ENCODE measurements at places on chromosomes 11 and 22.

GRCh38 chr11:47361419-47361818, 8.9 kb upstream of the MYBPC3 start:
- no peak for DNase-seq

GRCh38 chr11:66045177-66045639, 3.8 kb downstream of the GAL3ST3 start:
- peak; percentile 13 for DNase-seq

DNA sequence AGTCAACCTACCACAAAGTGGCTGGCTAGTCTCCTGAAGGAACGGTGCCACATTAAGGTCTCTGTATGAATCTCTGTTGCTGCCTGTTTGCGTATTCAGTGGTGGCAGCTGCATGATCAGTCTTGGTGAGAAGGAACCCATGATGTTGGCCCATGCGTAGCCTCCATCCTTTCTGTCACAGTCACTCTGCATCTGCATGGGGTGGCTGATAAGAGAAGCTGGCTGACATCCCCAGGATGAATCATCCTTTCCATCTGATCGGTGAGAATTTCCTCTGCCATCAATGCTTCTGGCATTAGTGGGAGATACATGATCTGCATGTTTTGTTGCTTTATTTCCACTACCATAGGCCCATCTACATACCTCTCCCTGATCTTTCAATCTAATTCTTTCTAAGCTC, 199.0 kb upstream of the NECTIN1 start:
- DNase-seq: no peak

- DNase-seq: peak; percentile 53
Measured at GRCh38 chr11:66543263-66544107, 2.4 kb downstream of the ZDHHC24 start.

GRCh38 chr11:45110562-45110961, 35.9 kb upstream of the PRDM11 start:
- no peak for DNase-seq

DNA sequence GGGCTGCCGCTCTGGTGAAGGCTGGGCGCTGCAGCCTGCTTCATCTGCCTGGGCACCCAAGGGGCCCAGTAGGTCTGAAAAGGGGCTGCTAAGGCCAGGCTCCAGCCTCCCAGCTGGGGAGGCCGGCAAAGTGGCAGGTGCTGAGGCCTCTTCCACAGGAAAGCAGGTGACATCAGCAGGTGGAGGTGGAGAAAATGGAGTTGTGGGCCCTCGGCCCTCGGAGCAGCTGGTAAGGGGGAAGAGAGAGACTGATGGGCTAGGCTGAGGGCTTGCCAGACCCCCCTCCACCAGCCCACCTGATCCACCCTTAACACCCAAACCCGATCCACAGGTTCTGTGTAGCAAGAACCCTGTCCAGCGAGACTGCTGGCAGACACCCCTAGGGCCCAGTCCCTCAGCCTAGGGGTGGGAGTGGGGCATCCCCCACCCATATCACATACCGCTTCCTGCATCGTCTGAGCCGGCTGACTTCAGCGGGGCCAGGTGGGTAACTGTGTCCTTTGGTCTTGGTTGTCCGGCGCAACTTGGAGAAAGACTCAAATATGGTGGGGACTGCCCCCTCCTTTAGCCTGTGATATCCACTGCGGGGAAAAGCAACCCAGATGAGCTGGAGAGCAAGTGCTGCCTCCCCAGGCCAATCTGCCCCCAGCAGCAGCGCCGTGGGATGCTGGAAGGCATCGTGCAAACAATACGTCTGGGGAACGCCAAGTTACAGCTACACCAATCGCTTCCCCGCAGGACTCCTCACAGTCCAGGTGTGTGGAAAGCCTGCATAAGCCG, 1.5 kb downstream of the THAP7 start:
- no peak for DNase-seq

GRCh38 chr11:93967258-93967657, 53.9 kb upstream of the HEPHL1 start:
- no peak for DNase-seq

- DNase-seq: no peak
Measured at GRCh38 chr11:45895553-45896259, 10.3 kb downstream of the MAPK8IP1 start.

- no peak for DNase-seq
Measured at GRCh38 chr22:44424867-44425693, 73.0 kb downstream of the RTL6 start.

GRCh38 chr11:134913999-134914590, 502.1 kb upstream of the B3GAT1 start:
- DNase-seq: no peak

- DNase-seq: no peak
Measured at GRCh38 chr22:31295831-31296657, 3.8 kb upstream of the PIK3IP1 start.

DNA sequence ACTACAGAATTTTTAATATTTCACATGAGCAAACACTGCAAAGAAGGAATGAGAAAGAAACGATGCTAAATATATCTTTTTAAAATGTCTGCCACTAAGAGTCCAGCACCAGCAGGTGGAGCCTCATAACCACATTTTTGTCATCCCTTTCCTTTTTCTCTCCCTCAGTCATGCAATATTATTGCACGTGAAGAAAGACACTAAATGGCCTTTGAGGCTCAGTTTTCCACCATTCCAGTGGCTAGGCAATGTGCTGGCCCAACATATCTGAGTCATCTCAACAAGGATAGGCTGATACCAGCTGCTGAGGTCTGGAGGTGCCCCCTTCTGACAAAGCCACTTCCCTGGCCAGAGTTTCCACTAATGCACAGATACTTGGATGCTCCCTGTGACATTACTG, 1.8 kb downstream of the ALKBH8 start:
- peak; percentile 49 for DNase-seq

DNA sequence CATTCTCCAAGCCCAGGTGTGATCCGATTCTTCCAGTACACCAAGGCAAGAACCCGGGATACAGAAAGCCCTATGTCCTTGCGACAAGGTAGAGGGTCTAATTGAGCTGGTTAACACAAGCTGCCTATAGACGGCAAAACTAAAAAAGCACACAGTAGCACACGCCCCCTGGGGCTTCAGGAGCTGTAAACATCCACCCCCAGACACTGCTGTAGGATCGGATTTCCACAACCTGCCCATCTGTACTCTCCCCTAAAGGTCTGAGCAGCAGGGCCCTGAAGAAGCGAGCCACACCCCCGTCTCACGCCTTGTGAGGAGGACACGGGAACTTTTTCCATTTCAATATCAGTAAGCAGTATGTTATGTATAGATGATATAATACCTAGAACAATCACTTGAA, 624.7 kb downstream of the BUD13 start:
- DNase-seq: no peak

GRCh38 chr11:111762526-111762925, 3.7 kb downstream of the PPP2R1B start:
- no peak for DNase-seq

DNA sequence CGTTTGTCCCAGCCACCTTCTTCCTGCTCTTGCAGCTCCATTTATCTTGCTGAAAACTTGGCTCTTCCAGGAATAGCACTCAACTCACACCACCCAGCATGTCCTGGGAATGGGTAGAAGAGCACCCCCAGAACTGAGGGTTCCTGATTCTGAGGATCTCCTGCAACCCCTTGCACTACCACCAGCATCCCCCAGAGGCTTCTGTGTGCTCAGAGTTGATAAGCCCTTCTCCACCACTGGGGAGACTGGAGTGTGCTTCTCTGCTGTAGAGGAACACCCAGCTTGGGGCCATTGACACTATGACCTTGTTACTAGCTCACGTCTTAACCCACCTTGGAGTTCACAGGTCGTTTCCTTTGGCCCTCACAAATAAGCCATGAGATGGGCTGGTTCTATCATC, 121.0 kb downstream of the GRIK4 start:
- DNase-seq: no peak

- DNase-seq: no peak
Measured at GRCh38 chr11:119382101-119382500, 611 bp upstream of the USP2 start.

DNA sequence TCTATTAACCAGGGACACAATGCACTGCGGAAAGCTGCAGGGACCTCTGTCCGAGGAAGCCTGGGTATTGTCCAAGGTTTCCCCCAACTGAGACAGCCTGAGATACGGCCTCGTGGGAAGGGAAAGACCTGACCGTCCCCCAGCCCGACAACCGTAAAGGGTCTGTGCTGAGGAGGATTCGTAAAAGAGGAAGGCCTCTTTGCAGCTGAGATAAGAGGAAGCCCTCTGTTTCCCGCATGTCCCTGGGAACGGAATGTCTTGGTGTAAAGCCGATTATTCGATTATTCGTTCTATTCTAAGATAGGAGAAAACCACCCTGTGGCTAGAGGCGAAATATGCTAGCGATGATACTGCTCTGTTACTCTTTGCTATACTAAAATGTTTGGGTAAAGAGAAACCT, 5.2 kb downstream of the BET1L start:
- DNase-seq: peak; percentile 34

GRCh38 chr11:11373934-11374333, 20.9 kb upstream of the CSNK2A3 start:
- no peak for DNase-seq

GRCh38 chr11:78336877-78337553, 80.6 kb downstream of the GAB2 start:
- no peak for DNase-seq

Data from bone marrow (tissue), 2 donors.